Hematopoietic multipotent progenitor cell (in vitro differentiated cells): ENCODE measurements at places on chromosomes 5 and 9. TPM values are rescaled to one million over a fixed set of nuclear protein-coding genes. Genes with fewer than 3 reads are reported as not detected.

ASB6 gene
- total RNA-seq = 15.9 TPM

FCN1 gene
- 10.5 TPM for total RNA-seq

SOX30 gene
- under 0.01 TPM for total RNA-seq

- DNase-seq = no peak
Measured at GRCh38 chr5:81631621-81632020, 119.3 kb downstream of the SSBP2 start.

GRCh38 chr9:117305454-117305853 is 109.4 kb downstream of the ASTN2 start:
- DNase-seq = no peak

- DNase-seq = no peak
Measured at GRCh38 chr5:116532762-116533525, 41.7 kb downstream of the SEMA6A start.
